ENCODE measurements at places on chromosomes 3 and 15. TPM values are rescaled to one million over a fixed set of nuclear protein-coding genes. Genes with fewer than 3 reads are reported as not detected.

REC114 gene
- total RNA-seq, result not detected

BTD gene
- 17.6 TPM for total RNA-seq

DNA sequence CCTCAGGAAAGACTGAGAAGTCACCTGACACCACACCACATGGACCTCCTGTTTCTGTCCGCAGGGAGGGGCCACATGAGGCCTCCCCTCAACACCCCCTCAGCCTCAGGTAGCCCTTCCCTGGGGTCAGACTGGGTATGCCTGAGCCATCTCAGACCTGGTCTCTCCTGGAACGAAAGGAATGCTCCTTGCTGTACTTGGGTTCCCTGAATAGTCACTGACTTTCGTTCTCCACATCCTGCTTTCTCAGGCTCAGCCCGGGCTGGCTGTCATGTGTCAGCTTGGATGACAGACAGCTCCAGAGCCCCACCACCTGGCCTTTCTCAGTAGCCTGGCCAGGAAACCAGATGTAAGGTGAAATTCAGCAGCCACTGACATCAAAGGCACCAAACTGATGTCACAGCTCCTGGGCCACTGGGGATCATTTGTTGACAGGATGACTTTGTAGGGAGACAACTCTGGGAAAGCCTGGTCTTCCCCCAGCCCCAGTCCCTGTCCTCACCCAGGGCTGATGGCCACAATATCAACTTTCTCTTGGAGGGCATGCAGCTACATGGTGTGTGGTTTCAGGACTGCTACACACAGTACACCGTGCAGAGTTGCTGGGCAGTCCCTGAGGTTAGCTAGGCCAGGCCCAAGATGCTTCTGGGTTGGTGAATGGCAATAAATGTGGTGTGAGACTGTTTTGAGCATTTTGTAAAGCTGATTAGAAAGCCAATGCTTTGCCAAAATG lies 141.4 kb upstream of the MRPS22 start:
- H3K4me1 ChIP-seq, result no peaks in the 10 kb centered on the region
- H3K4me3 ChIP-seq, result no peak overlapping the region
- no peak for DNase-seq
- peaks cover 8% of the 10 kb centered on the region for H3K27me3 ChIP-seq

ARRDC4 gene
- 1.7 TPM for total RNA-seq

DNA sequence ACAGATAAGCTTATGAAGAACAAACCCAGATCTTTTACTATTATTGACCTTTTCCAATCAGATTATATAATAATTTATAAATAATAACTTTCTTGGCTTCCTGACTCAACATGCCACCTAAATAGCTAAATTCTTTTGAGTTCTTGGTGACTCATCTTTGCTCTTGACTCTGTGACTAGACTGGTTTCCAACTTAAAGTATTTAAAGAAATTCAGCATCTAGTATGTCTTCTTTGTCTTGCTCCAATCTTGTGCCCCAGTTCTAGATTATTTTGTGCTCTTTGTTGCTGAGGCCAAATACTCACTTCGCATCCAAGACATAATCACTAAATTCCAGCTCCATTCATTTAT lies 483.2 kb upstream of the TBL1XR1 start:
- H3K4me3 ChIP-seq, result no peak overlapping the region
- no peak for DNase-seq
- peaks cover 10% of the 10 kb centered on the region for H3K4me1 ChIP-seq
- H3K36me3 ChIP-seq, result no peaks in the 10 kb centered on the region

CYP1A1 gene
- not detected for total RNA-seq

GRCh38 chr15:39434751-39435238 lies 146.1 kb upstream of the THBS1 start:
- H3K27ac ChIP-seq, result no peak overlapping the region
- peaks cover 24% of the 10 kb centered on the region for H3K27me3 ChIP-seq
- no peak for DNase-seq
- no peaks in the 10 kb centered on the region for H3K4me1 ChIP-seq

GRCh38 chr3:149600634-149601033 lies 57.2 kb downstream of the WWTR1 start:
- H3K4me1 ChIP-seq, result no peaks in the 10 kb centered on the region
- no peak for DNase-seq
- H3K27ac ChIP-seq, result no peak overlapping the region
- no peak overlapping the region for H3K4me3 ChIP-seq

DNA sequence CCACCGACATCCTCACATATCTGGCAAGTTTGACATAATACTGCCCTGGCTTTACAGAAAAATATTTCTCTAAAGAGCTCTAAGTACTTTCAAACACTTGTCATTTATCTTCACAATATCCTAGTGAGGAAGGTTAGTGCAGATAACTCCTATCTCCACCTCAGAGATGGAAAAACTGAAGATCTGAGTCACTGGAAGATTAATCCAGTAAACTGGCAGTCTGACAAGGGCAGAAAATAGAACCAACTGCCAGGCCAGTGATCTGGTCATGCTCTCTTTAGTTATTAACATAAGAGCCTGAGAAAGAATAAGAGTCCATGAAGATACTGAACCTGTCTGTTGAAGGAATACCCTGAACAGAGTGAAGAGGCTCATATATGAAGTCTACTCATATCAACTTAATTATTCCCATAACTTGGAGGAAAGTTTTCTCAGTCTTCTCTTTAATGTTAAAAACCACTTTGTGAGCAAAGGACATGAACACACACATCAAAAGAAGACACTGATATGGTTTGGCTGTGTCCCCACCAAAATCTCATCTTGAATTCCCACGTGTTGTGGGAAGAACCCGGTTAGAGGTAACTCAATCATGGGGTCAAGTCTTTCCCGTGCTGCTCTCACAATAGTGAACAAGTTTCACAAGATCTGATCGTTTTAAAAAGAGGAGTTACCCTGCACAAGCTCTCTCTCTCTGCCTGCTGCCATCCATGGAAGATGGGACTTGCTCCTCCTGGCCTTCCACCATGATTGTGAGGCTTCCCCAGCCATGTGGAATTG lies 61.4 kb downstream of the GOLIM4 start:
- no peak for DNase-seq
- no peaks in the 10 kb centered on the region for H3K4me1 ChIP-seq
- H3K27ac ChIP-seq, result no peak overlapping the region
- H3K27me3 ChIP-seq, result no peaks in the 10 kb centered on the region

DNA sequence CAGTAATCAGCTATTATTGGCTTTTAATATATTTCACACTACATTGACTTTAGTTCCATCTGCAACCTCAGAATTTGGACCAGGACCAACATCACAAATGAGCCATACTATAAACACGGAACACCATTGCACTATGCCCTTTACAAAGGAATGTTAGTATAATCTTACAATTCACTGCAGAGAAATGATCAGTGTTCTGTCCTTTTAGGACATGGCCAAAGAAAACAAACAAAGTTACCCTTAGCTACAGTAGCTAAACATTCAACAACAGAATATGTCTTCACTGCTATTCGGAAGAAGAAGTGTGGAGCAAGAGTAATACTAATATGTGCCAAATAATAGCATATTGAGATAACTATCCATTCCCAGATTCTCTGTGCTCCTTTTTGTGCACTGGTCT lies 90.4 kb downstream of the NAALADL2 start:
- no peak for DNase-seq
- no peaks in the 10 kb centered on the region for H3K27me3 ChIP-seq
- no peak overlapping the region for H3K4me3 ChIP-seq
- no peak overlapping the region for H3K27ac ChIP-seq

SKIL gene
- total RNA-seq, result 93.1 TPM
